Brain pericyte (primary cell): ENCODE measurements at places on chromosomes 12 and 14.

GRCh38 chr14:51445001-51445390 is 204.9 kb downstream of the TMX1 start:
- DNase-seq = no peak

- DNase-seq = no peak
These were observed 79.7 kb downstream of the KSR2 start for GRCh38 chr12:117889098-117889497.

- no peak for DNase-seq
These were observed 51.8 kb downstream of the FOXN3 start for GRCh38 chr14:89365061-89365801.

GRCh38 chr12:52066346-52067080 is 3.3 kb upstream of the ATG101 start:
- no peak for DNase-seq

DNA sequence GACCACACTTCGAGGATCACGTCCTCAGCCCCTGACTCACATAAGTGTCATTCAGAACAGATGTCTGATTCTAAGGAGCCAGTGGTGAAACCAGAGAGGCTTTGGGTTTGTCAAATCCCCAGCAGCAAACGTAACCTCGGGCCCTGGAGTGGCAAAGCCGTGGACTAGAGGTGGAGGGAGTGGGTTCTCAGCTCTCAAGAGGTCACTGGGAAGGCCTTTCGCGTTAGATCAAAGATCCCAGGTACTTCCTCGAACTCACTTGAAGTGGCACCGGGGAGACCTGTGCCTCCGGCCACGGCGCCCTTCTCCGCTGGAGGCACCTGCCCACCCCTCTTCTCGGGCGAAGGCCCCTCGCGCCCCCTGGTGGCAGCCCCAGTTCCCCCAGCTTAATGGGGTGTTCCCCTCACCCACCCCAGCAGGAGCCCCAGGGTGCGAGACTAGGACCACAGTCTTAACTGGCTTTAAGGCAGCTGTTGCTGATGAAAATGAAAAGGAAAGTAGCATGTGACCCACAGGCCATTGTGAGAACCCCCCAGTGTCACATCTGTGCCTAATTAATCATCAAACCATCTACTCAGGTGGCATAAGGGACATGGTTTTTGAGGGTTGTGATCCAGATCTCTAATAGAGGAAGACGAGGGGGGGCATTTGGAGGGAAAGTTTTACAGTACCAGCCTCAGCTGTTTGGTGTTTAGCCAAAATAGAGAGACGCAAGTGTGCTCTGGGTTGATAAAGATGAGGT is 672 bp upstream of the ESR2 start:
- DNase-seq = peak; percentile 21

GRCh38 chr12:65646127-65646643 is 178.1 kb upstream of the HMGA2 start:
- DNase-seq = no peak

DNA sequence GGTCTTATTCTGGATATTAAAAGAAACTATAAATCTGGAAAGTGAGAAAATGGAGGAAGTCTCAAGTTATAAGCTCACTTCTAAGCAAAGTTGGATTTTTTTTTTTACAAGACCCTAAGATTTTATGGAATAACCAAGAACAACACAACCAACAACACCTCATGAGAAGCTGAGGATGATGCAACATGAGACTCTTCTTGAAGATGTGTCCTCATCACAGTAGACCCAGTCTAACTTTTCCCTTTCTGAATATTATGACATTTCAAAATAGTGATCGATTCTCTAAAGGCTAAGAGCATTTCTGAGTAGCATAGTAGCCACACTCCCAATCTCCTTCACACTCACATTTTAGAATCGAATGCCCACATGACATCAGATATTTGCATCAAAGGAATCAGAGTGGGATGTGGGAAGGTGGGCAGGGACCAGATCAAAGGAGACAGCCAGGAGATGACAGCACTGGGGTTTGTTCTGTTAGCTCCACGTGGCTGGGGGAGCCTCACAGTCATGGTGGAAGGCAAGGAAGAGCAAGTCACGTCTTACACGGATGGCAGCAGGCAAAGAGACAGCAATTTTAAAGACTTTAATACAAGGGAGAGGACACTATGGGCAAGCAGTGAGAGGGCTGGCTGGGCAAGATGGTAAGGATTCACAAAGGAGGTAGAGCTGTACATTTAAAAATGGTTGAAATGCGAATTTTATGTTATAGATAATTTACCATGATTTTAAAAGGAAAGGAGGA is 90.7 kb upstream of the MYL2 start:
- no peak for DNase-seq

DNA sequence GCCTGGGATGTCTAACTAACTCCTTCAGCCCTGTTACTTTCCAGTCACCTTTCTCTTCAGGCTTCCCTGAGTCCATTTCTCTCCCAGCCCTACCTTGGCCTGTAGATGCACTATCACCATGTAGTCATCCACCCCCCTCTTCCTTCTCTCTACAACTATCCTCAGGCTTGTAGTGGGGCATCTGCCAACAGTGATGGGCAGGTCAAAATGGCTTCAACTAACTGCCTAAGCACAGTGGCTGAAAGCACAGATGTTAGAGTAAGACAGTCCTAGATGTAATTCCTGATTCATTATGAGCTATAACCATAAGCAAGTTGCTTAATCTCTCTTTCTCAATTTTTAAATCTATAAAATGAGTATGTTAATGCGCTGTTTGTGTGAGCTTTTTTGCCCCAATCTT is 133.6 kb upstream of the NAV3 start:
- no peak for DNase-seq

GRCh38 chr14:69392481-69392880 is 5.6 kb downstream of the ERH start:
- DNase-seq = no peak

DNA sequence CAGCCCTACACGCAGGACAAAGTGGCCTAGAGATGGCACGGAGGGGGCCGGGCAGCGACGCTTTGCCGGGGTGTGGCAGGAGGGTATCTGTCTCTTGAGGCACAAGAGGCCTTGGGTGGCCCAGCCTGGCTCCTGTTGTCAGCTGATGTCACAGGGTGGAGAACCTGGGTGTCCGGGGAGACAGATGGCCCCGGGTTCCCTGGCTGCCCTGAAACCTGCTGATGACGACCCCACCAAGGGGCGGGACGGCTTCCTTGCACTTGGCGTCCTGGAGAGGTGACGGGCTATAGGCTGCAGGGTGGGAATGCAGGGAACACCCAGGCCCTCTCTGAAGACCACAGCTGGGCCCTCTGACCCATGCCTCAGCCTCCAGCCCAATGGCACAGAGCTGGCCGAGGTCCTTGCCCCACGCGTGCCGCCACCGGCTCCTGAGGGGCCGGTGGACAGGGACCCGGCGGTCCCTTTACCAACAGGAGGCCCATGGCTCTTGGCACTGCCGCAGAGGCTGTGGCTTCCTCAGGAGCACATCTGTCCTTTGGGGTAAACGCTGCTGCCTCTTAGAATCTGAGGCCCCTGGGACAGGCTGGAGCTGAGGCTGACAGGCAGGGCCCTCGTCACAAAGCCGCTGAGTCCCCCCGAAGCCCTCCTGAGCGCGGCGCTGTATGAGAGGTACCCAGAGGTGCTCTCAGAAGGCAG is 16.4 kb downstream of the TRMT61A start:
- no peak for DNase-seq

DNA sequence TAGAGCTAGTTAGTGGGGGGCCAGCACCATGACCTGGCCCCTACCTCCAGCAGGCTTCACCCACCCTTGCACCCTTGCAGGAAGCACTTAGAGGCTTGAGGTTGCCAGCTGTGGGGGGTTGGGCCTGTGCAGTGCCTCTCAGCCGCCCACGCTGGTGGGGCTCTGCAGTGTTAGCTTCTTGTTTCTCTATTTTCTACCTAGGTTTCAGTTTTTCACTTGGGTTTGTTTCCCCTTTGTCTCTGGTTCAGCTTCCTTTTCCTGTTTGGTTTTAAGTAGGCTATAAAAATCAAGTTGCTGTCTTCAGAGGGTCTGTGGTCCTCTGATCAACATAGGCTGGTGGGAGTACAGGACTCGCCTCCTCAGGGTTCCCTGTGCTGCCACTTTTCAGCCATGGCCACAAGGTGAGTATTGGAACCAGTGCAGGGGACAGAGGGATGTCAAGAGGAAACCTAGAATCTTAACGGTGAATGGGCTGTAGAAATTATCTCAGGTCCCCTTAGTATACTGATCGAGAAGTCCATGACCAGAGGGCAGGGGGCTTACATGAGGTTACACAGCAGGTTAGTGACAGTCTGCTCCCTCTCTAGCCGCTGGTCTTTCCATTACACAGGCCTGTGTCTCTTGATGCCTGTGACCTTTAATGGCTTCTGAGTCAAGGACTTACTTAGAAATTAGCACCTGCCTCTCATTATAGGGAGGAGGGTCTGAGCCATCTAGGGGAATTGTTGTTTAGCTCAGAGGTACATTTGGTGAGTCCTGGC is at the start of gene EVL:
Gene EVL, plus strand, starts transcription at position 312 of the 761 bp plus-strand sequence. Its CDS starts 79 bp downstream, at position 391.
- no peak for DNase-seq

DNA sequence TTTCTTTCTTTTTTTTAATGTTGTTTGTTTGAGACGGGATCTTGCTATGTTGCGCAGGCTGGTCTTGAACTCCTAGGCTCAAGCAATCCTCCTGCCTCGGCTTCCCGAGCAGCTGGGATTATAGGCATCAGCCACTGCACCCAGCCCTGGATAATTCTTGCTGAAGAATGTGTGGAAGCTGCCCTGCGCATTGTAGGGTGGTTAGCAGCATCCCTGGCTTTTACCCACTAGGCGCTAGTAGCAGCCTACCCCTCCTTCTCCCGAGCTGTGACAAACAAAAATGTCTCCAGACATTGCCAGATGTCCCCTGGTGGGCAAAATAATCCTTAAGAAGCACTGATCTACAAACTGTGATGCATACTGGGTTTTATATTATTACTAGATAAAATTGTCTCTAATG is 6.6 kb downstream of the DCAF4 start:
- no peak for DNase-seq
